C1 segment of cervical spinal cord (tissue), 14 donors: ENCODE measurements at places on chromosomes 7 and 10.
A peak's percentile ranks its signal among the peaks of the same experiment; 100 is the strongest.

DNA sequence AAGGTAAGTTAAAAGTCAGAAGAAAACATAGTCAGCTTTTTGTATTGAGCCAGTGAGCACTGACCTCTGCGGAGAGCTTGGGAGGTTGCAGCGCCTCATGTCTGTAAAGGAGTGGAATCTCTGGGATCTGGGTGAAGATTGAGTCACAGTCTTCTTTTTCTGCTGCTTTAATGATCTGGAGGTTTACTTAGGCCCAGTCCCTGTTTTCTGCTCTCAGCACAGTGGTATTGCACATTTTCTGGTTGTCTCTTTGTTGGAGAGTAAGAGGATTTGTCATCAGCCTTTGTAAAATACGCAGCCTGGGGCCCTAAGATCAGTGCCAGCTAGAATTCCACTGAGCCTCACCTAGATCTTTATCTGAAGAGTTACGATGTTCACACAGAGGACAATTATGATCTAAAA is 58.3 kb upstream of the GJD4 start:
- no peak for DNase-seq

GRCh38 chr7:30327813-30328212 is 43.4 kb downstream of the ZNRF2 start:
- DNase-seq = no peak

DNA sequence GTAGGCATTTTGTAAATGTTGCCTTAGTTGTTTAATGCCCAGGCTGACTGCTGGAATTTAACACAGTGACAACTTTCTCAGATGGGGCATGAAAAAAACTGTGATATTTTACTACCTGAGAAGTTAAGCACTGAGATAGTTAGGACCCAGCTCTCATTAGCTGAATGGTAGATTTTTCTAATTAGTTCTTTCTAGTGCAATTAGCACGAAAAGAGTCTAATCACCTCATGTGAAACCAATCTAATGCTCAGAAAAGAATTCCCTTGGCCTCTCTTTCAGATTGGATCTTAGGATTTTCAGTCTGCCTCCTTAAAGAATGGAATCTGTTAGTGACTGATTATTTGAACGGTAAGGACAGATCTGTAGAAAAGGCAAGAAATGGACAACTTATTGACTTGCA is 743.2 kb downstream of the AUTS2 start:
- no peak for DNase-seq

GRCh38 chr7:128217030-128217805 is 23.9 kb upstream of the LEP start:
- DNase-seq = no peak

DNA sequence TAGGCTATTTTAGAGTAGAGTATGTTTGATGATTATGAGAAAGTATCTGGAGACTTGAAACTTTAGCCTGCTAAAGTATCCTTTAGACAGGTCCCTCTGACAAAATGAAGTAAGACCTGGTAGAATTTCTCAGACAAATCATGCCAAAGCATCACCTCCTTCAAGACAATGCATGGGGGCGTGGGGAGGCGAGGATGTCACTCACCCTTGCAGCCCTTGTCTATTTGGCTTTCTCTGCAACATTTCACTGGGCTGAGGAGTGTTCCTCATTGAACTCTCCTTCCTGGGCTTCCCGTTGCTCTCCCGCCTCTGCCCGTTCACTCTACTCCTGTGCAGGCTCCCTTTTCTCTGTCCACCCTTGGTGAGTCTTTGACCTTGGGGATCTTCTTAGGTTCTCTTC is 98.5 kb downstream of the JAZF1 start:
- no peak for DNase-seq

DNA sequence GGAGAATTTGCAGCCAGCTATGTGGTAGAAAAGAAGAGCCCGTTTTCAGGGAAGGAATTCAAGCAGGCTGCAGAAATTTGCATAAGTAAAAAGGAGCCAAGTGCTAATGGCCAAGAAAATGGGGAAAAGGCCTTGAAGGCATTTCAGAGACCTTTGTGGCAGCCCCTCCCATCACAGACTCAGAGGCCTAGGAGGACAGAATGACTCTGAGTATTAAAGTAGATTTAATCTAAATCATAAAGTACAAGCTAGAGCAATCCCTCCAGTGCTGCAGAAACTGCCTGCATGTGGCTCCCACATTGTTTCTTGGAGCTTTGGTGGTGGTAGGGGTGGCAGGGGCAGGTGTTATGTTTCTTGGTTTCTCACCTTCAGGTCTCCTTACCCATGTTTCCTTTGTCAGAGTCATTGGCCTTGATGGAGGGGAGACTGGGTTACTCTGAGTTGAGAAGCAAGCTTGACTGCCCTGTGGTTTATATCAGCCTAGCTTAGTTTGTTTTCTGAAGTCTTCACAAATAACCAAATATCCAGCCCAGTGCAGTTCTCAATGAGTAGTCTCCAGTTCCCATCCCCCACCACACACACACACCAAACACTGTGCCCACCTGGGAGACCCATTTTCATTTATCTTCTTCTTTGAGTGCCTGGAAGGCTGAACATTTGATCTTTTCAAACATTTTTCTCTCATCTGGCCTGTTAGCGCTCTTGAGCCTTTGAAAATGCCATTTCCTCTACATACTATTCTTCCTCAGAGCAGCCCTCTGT is 34.5 kb downstream of the ITPRIP start:
- no peak for DNase-seq

- peak; percentile 23 for DNase-seq
These were observed 34.5 kb downstream of the GOT1 start for GRCh38 chr10:99395750-99396445.

DNA sequence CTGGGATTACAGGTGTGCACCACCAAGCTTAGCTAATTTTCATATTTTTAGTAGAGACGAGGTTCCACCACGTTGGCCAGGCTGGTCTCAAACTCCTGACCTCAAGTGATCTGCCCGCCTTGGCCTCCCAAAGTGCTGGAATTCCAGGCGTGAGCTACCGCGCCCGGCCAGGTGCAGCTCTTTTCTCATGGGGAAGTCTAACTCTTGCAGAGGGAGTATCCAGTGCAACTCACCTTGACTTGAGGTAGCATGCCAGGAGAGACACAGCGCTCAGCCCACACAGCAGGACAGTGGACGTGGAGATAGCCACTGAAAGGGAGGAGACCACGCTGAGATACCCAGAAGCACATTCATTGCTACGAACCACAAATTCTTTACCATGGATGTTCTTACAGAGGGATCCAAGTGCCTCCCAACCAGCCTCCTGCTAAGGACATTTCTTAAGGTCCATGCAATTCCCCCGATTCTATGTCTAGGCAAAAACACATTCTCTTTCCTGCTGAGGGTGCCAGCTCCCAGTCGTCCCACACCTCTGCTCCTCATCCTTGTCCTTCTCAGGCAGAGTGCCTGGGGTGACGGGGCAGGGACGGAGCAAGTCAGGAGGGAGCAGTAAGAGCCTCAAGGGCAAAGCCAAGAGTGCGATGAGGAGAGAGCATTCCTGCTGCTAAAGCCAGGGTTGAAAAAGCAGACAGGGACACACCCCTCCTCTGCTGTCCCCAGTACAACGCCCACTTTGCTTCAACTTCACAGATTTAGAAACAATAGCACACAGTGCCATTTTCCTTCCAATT is 21.0 kb downstream of the IL15RA start:
- DNase-seq = no peak

- no peak for DNase-seq
These were observed 28.3 kb downstream of the POLL start for GRCh38 chr10:101559596-101560297.

DNA sequence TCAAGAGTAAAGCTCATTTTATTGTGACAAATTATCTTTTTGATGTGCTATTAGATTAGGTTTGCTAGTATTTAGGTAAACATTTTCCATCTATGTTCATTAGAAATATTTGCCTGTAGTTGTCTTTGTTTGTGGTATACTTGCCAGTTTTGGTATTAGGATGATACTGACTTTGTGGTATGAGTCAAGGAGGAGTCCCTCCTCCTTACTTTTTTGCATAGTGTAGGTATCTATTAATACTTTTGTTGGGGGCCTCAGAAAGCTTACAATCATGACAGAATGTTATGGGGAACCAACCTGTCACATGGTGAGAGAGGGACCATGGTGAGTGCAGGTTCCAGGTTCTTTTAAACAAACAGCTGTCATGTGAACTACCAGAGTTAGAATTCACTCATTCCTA is 102.1 kb downstream of the ZWINT start:
- no peak for DNase-seq

GRCh38 chr10:118511711-118512110 is 83.7 kb downstream of the PRLHR start:
- DNase-seq = no peak

- DNase-seq = no peak
These were observed 19.4 kb upstream of the CABCOCO1 start for GRCh38 chr10:61643316-61643751.

DNA sequence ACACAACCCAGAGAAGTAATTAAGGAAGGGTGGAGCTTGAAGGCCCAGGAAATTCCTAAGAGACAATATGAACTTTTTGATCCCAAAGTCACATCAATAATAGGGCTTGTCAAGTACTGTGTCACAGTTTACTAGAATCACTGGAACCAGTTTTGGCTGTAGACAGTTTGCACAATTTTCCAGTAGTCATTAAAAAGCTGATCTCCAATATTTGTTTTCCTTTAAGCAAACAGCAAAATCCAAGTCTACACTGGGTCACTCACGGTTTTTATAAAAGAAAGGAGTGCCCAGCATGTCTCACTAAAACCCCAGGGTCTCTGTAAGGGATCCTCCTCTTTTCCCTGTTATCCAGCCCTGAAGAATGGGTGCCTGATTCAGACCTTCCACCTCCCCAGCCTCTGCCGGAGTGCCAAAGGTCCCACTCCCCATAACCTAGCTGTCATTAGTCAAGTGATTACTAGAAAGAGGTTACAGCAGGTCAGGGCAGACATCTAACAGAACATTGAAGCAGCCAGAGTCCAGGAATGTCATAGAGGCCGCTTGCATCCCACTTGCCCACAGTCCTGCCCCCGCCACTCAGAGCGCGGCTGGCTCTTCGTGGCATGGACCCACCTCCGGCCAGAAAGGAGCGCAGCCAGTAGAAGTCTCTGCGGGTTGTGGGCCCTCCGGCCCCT is 552 bp downstream of the SLC25A16 start:
- DNase-seq = no peak

DNA sequence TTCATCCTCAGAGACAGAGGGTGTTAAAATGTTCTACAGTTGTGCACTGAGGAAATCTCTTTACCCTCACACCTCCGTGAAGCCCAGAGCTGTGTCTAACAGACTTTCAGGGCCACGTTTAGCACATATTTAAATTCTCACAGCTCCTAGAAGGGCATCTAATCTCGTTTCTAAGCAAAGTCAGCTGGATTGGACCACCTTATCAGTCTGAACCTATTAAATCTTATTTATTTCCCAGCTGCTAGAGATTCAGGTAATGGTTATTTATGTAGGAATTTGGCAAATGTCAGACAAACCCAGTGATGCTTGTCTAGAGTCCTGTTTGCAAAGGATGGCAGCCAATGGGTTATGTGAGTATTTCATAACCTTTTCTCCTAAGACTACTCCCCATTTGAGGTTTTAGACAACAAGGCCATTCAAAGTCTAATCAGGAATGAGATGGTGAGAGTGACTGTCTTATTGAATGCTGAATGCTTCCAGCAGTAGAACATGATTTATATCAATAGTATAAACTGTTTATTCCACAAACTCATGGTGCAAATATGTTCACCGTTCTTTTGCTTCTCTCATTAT is 54.8 kb upstream of the EXOC4 start:
- DNase-seq = no peak

GRCh38 chr10:47053081-47053798 is 142.0 kb downstream of the PTPN20 start:
- no peak for DNase-seq

DNA sequence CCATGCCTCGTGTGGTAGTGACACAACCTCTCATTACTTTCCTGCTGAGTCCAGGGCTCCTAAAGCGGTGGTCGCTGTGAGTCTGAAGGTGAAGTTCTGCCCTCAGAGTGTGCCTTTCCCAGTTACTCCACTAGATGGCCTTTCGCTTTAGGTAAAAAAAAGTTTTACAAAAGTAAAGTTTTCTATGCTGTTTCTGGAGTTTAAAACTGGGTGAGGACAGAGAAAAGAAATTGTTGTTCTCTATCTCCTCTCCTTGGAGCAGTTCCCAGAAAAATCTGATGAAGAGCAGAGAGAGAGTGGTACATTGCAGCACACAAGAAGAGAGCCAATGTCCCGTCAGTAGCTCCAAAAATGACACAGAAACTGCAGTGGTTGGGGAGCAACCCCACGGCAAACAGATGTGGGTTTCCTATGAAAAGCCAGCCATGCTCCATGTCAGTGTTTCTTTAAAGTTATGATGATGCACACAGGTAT is 257.1 kb downstream of the GLI3 start:
- no peak for DNase-seq

GRCh38 chr10:91493313-91493712 is 83.2 kb downstream of the HECTD2 start:
- DNase-seq = no peak

GRCh38 chr10:75094465-75094864 is 17.0 kb upstream of the SAMD8 start:
- DNase-seq = no peak
